ENCODE measurements at places on chromosomes 11 and 22.

DNA sequence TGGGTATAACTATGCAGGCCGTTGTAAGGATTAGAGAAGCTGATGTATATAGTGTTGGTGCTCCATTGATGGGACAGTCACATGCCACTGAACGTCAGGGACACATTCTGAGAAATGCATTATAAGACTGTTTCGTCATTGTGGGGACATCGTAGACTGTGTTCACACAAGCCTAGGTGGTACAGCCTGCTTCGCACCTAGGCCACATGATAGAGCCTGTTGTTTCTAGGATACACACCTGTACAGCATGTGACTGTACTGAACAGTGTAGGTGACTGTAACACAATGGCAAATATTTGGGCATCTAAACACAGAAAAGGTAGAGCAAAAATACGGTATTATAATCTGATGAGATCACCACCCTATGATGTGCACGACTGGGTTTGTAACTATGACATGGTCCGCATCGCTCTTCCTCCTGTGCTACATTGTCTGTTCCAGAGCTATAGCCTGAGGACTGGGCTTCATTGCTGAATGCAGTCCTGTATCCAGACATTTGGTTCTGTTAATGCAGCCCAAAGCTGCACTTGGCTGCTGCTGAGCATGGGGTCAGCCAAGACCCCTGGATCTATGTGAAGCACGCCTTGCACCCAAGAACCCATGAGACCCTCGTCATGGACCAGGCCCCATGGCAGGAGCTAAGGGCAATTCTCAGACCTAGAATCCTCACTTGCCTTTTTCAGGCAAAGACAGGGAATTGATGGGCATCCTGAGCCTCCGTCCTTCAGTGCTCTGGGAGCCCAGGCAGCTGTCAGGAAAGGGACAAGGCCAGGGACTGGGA lies 51.1 kb upstream of the THY1 start:
- DNase-seq, result no peak

DNA sequence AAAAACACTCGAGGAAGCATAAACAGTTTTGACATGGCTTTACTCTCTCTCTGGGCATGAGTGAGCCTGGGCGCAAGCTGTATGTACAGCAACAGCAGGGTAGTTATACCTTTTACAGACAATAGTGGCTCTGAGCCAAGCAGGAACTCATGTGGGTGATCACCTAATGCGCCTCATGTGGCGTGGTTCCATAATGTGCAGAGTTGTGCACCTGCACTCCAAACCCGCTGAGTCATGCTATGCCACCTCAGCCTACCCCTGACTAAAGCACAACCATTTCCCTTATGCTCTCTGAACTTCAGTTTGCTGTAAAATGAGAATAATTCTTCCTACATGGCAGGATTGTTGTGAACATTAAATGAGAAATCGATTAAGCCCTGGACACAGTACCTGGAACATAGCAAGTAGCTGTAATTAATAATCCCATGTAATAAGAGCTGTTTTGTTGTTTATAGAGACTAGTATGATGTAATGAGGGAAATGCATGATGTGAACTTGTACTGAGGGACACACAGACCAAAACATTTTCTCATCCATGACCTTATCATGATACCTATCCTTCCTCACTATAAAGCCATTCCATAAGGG lies 71.6 kb downstream of the CCDC34 start:
- DNase-seq, result no peak

- DNase-seq, result no peak
These were observed 5.4 kb upstream of the CRTAM start for GRCh38 chr11:122832721-122833470.

DNA sequence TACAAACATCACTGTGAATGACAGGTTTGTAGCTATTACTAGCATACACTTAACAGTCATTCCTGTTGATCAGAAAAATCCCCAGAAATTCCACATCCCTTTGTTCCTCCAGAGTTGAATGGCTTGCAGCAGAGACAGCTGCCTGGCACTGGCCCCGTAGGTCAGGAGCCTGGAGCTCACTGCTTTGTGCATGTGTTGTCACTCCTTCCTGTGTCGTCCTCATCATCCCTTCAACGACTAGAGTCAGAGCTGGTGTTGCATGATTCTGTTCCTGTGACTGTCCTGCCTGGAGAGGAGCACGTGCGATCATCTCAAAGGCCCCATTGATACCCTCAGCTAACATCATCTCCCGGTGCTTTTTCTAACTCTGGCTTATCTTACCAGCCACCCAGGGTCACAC lies 58.3 kb downstream of the LDLRAD3 start:
- no peak for DNase-seq

DNA sequence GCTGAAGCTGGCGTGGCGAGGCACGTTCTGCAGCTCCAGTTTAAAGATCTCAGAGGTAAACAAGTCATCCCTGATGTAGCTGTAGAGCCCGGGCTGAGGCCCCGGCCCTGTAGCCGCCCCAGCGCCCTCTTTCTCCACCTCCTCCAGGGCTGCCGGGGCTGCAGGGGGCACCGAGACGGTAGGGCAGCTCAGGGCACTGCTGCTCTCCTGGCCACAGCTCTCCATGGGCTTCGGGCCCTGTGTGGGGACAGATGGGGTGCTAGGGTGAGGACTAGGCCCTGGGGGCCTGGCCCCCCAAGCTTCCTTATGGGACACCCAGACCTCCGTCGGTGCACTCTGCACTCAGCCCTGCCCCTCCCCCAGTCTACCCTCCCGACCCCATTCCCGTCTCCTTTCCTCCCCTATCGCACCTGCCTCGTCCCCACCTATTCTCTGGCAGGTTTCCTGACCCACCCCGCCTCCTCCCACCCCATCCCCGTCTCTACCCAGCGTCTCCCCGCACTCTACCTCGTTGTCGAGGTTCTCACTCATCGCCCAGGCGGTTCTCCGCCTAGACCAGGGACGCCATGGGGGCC lies 559 bp downstream of the RANBP1 start:
- DNase-seq, result no peak
